ENCODE measurements at places on chromosomes 7 and 10.

- peak; percentile 11 for DNase-seq
Measured at GRCh38 chr7:130486954-130487436, 4.9 kb upstream of the MEST start.

DNA sequence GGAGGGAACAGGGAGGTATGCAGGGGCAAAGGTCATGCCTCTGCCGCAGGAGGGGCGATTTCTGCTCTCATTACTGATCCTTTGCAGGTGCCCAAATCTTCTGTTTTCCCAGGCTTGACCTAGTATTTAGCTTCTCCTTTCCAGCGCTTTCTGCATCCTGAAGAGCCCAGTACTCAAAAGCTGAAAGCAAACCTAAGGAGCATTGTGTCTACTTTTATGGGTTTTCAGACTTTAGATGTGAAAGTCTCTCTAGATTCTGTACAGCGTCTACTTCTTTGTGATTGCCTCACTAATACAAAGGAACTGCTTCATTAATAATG lies 560 bp downstream of the GBF1 start:
- DNase-seq = no peak

- no peak for DNase-seq
Measured at GRCh38 chr7:91353848-91354247, 89.6 kb downstream of the FZD1 start.

GRCh38 chr10:58706836-58707235 lies 194.2 kb downstream of the BICC1 start:
- no peak for DNase-seq

- no peak for DNase-seq
Measured at GRCh38 chr7:14950013-14950412, 47.5 kb upstream of the DGKB start.

DNA sequence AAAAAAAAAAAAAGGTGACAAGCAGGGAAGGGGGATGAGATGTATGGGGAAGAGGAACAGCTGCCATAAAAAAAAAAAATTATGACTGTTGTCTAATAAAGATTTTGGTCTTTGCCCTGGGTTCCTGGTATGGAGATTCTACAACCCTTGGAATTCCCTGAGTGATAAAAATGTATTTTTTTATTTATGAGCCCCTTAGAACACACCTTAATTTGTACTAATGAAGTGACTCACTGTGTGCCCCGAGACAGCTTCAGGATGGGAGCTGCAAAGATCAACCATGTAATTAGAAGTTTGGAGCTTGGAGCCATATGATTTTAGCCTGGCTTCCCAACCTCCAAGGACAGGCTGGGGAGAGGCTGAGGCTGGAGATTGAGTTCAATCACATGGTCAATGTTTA lies 69.7 kb downstream of the NHLRC2 start:
- no peak for DNase-seq

GRCh38 chr10:30756151-30756550 lies 126.6 kb upstream of the LYZL2 start:
- DNase-seq = no peak

GRCh38 chr10:98107644-98108430 lies 26.6 kb upstream of the R3HCC1L start:
- no peak for DNase-seq

Data from cerebellar cortex (tissue), 1 donor.